ENCODE measurements at places on chromosomes 6 and 20. TPM values are rescaled to one million over a fixed set of nuclear protein-coding genes. Genes with fewer than 3 reads are reported as not detected.
A peak's percentile ranks its signal among the peaks of the same experiment; 100 is the strongest.

DNA sequence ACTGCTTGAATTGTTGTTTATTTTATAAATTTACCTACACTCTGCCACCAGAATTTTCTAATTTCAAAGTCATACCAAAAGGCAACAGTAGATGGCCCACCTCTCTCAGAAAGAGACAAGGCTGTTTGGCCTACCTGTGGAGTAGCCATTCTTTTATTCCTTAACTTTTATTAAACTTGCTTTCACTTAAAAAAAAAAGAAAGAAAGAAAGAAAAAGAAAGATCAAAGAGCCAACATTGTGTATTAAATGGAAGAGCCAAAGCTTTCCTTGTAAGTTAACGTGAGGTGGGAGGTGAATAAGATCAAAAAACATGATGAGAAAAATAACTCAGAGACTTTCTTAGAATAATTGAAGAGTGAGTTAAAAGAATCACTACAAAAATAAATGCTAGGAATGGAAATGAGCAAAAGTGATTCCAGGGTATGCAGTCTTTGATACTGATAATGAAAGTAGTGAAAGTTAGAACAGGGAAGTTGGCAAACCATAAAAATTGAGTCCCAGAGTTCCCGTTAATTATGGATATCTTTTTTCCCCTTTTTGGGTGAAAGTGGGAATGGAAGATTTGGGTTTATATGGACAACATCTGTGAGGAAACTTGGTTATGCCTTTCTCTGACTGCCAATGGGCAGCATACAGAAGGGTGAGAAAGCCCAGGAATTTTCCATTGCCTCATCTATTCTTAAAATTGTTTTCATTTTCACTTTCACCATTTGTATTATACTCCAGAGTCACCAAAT lies 35.9 kb upstream of the MYB start:
- peaks cover 65% of the 10 kb centered on the region for H3K4me1 ChIP-seq
- H3K4me3 ChIP-seq, result peak overlapping the region; percentile 62
- DNase-seq, result no peak
- no peaks in the 10 kb centered on the region for H3K27me3 ChIP-seq
- peak overlapping the region; percentile 88 for H3K27ac ChIP-seq

- no peak overlapping the region for H3K4me3 ChIP-seq
- H3K4me1 ChIP-seq, result peaks cover 81% of the 10 kb centered on the region
- no peak for DNase-seq
- no peaks in the 10 kb centered on the region for H3K27me3 ChIP-seq
- peaks cover 8% of the 10 kb centered on the region for H3K36me3 ChIP-seq
- H3K27ac ChIP-seq, result no peak overlapping the region
These were observed 60.8 kb downstream of the PRDM1 start for GRCh38 chr6:106146852-106147351.

GRCh38 chr6:153015094-153015640 lies 12.7 kb upstream of the MTRF1L start:
- no peak overlapping the region for H3K4me3 ChIP-seq
- peaks cover 45% of the 10 kb centered on the region for H3K27me3 ChIP-seq
- no peak for DNase-seq
- H3K36me3 ChIP-seq, result no peaks in the 10 kb centered on the region

DNA sequence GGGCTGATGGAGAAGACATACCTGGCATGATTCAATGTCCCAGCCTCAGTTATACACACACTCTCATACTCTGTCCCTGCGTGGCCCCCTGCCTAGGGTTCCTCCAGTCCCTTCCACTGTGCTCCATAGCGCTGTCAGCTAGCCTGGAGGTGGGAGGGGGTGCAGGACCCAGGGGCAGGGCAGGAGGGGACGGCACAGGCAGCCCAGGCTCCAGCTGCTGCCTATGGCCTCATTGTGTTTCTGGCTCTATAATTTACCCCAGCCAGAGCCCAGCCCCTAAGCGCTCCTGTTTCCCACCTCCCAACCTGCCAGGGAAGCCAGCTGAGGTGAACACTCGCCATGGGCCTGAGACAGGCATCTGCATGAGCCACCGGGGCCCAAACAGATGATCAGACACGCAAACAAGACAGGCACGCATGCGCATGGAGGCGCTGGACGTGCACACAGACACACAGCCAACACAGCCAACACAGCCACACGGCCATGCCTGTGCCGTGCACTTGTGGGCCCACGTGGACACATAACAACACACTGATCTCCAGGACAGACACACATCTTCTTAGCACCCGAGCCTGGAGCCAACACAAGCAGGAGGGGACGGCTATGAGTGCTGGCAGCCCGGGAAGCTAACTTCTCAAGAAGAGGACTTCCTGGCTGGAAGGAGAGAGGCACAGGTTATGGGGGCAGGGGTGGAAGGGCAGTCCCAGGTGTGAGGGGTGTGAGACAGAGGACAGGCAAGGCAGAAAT lies 124.9 kb downstream of the GRM4 start:
- H3K27me3 ChIP-seq, result peaks cover 6% of the 10 kb centered on the region
- no peaks in the 10 kb centered on the region for H3K36me3 ChIP-seq
- no peak overlapping the region for H3K4me3 ChIP-seq
- DNase-seq, result no peak
- H3K4me1 ChIP-seq, result no peaks in the 10 kb centered on the region

DNA sequence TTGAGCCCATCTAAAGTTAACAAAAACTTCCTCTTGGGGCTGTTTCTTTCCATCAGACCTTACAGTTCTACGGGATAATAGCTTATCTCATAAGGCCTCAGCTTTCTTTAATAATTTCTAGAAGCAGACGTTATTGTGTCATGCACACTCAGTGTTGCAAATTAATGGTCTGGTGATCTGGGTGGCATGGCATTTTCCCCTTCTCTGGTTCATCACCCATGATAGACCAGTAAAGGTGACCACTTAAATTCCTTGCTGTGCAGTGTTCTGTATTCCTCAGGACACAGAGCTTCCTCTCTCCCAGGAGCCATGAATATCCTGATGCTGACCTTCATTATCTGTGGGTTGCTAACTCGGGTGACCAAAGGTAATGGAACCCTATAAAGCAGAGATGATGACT lies at the start of gene DEFB125:
DEFB125 (plus strand) TSS at position 272 of the 400 bp plus-strand sequence; CDS start at position 310, 38 bp downstream.
- no peaks in the 10 kb centered on the region for H3K36me3 ChIP-seq
- no peak within 1 kb of the TSS for H3K4me3 ChIP-seq
- DNase-seq, result no peak
- no peaks in the 10 kb centered on the region for H3K4me1 ChIP-seq

DNA sequence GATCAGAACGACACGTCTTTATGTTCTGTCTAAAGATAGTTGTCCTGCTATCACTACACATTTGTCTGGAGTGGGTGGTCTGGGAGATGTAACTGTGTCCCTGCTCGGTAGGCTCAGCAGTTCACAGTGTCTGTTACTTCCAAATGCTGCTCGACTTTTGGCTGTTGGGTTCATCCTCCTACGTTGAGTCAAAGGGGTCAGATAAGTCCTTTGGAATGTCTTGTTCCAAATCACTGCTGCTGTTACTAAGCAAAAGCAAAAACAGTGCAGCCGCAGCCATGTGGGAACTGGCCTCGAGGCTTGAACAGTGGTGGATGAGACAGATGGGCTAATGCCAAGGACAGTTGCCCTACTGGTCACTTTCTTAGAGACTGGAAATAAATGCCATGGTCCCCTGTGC lies 272.2 kb upstream of the MAP3K7 start:
- DNase-seq, result no peak
- H3K4me3 ChIP-seq, result no peak overlapping the region
- H3K36me3 ChIP-seq, result no peaks in the 10 kb centered on the region
- H3K4me1 ChIP-seq, result peaks cover 4% of the 10 kb centered on the region

- no peaks in the 10 kb centered on the region for H3K4me1 ChIP-seq
- DNase-seq, result no peak
- H3K4me3 ChIP-seq, result no peak overlapping the region
- no peaks in the 10 kb centered on the region for H3K36me3 ChIP-seq
- no peaks in the 10 kb centered on the region for H3K27me3 ChIP-seq
These were observed 278.1 kb downstream of the MEI4 start for GRCh38 chr6:77930952-77931351.

GRCh38 chr6:14455876-14456648 lies 338.5 kb downstream of the CD83 start:
- DNase-seq, result no peak

DNA sequence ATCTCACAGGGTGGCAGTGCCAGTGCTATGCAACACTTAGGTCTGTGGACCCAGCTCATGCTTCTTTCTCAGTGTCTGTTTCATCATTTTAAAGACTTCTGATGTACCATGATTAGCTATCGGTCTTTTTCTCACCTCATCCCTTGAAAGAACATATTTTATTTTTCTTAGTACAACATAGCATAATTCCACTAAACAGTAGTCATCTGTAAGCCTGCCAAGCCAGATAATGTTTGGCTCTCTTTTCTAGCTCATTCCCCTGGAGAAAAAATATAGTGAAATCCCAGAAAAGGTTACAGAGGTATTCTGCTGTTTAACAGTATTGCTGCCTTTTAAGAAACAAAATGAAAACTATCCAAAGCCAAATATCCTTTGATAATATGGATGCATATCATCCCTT lies 177.0 kb upstream of the MMS22L start:
- H3K27me3 ChIP-seq, result peaks cover 7% of the 10 kb centered on the region
- no peaks in the 10 kb centered on the region for H3K36me3 ChIP-seq
- no peak overlapping the region for H3K27ac ChIP-seq
- DNase-seq, result no peak

DNA sequence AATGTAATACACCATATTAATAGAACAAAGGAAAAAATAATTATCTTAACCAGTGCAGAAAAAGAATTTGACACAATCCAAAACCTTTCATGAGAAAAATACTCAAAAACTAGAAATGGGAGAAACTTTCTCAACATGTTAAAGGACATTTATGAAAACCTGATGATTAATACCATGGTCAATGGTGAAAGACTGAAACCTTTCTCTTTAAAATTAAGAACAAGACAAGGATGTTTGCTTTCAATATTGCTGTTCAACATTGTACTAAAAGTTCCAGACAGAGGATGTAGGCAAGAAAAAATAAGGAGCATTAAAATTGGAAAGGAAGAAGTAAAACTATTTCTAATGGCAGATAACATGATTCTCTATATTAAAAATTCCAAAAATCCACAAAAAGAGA lies 981.3 kb upstream of the FLRT3 start:
- no peak for DNase-seq
- H3K36me3 ChIP-seq, result no peaks in the 10 kb centered on the region
- H3K4me1 ChIP-seq, result no peaks in the 10 kb centered on the region
- no peaks in the 10 kb centered on the region for H3K27me3 ChIP-seq

DNA sequence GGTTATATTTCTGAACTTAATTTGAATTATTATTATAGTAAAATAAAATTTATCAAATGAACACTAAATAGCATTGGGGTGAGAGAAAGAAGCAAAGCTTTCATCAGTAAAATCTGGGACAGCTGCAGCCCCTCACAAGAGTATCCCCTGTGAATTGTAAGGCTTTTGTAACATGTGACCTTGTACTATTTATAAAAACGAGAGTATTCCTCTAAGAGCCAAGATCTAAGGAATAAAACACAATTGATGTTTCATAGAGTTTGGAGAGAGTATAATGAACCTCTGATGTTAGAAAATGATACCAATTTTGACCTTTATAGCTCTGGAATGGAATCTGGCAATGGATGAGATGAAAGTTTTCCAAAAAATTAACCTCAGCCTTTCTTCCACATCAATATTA lies 617.2 kb upstream of the ID4 start:
- H3K36me3 ChIP-seq, result no peaks in the 10 kb centered on the region
- H3K27ac ChIP-seq, result no peak overlapping the region
- no peak overlapping the region for H3K4me3 ChIP-seq
- H3K27me3 ChIP-seq, result no peaks in the 10 kb centered on the region

- no peak overlapping the region for H3K4me3 ChIP-seq
- no peaks in the 10 kb centered on the region for H3K27me3 ChIP-seq
- no peak for DNase-seq
- peak overlapping the region; percentile 59 for H3K27ac ChIP-seq
These were observed 14.4 kb downstream of the ARMC2 start for GRCh38 chr6:108862479-108863191.

- DNase-seq, result no peak
- no peaks in the 10 kb centered on the region for H3K4me1 ChIP-seq
- H3K27me3 ChIP-seq, result no peaks in the 10 kb centered on the region
- H3K36me3 ChIP-seq, result no peaks in the 10 kb centered on the region
These were observed 212.4 kb upstream of the LRFN2 start for GRCh38 chr6:40799296-40800140.

- no peak overlapping the region for H3K4me3 ChIP-seq
- no peak for DNase-seq
- no peaks in the 10 kb centered on the region for H3K36me3 ChIP-seq
- no peak overlapping the region for H3K27ac ChIP-seq
- peaks cover 4% of the 10 kb centered on the region for H3K4me1 ChIP-seq
These were observed 11.4 kb upstream of the GRM4 start for GRCh38 chr6:34157236-34157830.

CNR1 gene
- total RNA-seq, result not detected

NMBR gene
- not detected for total RNA-seq

ANGPT4 gene
- total RNA-seq, result not detected

TNXB gene
- total RNA-seq, result 5.5 TPM

CLPSL1 gene
- total RNA-seq, result not detected

LTV1 gene
- total RNA-seq, result 35.7 TPM

CCN6 gene
- not detected for total RNA-seq
